ENCODE measurements at places on chromosomes 4 and X.

DNA sequence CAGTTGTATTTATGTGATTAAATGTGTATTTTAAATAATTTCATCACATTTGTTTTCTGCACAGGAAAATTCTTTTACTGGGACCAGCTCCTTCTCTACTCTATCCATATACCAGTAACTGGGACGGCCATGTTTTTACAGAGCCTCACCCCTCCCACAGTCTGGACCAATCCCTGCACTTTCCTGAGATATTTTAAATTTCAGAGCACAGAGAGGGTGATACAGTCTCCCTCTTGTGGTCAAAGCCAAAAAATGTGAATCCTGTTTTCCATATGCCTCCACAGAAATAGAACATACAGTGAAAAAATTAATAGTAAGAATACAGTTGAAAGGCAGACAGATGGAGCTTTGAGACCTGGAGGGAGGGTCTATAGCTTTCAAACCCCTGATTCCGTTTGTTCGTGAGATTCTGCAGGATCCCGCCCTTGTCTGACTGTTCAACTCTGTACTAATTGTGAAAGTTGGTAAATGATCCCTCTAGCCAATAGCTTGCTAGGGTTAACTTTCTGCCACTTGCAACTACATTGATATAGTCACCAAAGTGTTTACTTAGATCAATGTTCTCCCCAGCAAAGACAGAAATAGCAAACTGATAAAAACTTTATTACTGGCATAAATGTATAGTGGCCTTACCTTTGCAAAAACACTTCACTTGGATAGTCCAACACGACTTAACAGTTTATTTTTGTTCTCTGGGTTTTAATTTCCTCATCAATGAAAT lies 172.2 kb downstream of the PPARGC1A start:
- no peak for DNase-seq

DNA sequence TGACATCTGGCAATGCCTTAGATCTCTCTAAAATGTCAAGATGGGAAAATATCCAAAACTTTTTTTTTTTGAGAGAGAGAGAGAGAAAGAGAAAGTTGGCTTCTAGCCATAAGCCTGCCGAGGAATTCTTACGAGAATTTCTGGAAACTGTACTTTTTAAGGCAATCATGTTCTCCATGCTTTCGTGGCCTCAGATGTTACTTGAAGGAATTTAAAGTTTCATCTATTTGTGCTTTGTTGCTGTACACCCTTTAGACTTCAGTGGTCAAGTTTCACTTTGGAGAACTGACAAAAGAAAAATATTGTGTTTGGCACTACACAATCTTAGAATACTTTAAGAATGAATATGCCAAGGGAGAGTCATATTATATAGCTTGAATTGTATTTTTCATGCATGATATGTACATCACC lies 53.9 kb downstream of the FAT4 start:
- no peak for DNase-seq

GRCh38 chr4:130485371-130485770 lies 1389.4 kb downstream of the C4orf33 start:
- DNase-seq, result no peak

GRCh38 chr4:38343608-38344007 lies 320.4 kb upstream of the KLF3 start:
- no peak for DNase-seq

GRCh38 chr4:26050212-26050643 lies 136.2 kb downstream of the SMIM20 start:
- DNase-seq, result no peak

GRCh38 chr4:148089624-148090023 lies 352.6 kb downstream of the NR3C2 start:
- no peak for DNase-seq

DNA sequence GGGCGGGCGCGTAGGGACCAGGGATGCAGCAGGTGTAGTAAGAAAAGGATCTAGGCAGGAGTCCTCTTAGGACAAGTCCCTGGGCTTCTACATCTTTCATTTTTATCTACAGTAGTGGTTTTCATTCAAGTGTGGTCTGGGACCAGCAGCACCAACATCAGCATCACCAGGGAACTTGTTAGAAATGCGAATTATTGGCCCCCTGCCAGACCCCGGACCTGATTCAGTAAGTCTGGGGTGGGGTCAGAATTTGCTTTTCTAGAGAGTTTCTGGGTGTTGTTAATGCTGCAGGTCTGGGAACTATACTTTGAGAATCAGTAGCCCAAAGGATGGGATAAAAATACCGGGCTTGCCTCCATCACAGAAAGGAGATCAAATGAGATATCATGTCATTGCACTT lies 1.3 kb upstream of the PCYT1B start:
- DNase-seq, result no peak

DNA sequence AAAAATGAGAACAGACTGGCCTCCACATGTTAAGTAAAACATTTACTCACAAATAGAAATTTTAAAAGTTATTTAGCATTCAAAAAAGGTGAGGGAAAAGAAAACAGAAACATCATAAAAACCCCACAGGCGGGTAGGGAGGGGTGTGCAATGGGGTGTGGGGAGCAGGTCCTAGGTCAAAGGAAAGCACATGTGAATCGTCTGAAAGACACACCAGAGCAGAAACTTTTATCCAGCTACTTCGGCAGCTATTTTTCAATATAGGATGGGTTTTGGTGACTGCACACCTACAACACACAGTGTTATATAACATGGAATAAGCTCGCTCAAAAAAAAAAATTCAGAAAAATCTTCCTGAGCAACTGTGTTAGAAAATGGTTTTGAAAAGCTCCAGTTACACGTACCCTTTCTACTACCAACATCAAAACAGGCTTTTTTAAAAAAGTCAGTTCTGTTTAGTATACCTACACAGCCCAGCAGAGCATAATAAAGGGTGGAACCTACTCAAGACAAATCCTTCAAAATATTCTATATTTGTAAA lies 1.6 kb downstream of the OTUD4 start:
- DNase-seq, result no peak

DNA sequence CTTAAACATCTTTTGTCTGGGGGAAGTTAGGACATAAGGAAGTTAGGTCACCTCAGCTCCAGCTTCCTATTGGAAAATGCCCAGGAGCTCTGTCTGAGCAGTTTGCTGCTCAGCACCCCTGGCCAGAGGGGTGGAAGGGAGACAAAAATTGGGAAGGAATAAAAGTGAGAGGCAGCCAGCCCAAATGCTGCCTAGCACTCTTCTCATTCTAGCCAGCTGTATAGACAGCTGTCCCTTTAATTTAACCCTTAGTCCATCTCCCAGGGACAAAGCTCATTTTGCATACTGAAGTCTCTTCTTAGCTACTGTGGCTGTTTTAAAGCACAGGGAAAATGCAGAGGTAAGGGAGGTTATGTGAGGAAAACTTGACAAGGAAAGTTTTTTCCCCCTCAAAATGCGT lies 89.5 kb upstream of the CITED1 start:
- DNase-seq, result no peak

- DNase-seq, result no peak
Measured at GRCh38 chr4:173934933-173935620, 348.4 kb downstream of the FBXO8 start.

GRCh38 chrX:40772290-40772689 lies 36.9 kb upstream of the MED14 start:
- DNase-seq, result no peak

DNA sequence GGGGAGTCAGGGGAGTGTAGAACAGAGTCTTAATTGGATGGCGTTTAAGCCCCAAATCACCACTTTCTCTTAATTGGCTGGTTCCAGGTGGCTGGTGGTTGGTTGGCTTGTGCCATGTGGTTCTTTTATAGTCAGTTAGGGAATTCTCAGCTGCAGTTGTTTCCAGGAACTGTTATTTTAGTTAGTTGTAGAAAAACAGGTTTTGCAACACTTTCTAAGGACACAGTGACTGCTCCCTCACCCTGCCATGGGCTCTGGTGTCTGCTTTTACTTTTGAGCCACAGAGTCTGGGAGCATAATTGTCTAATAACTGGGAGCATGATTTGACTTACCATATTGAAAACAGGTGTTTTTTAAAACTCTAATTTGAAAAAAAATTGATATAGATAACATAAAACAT lies 75.8 kb upstream of the PCDH18 start:
- no peak for DNase-seq

DNA sequence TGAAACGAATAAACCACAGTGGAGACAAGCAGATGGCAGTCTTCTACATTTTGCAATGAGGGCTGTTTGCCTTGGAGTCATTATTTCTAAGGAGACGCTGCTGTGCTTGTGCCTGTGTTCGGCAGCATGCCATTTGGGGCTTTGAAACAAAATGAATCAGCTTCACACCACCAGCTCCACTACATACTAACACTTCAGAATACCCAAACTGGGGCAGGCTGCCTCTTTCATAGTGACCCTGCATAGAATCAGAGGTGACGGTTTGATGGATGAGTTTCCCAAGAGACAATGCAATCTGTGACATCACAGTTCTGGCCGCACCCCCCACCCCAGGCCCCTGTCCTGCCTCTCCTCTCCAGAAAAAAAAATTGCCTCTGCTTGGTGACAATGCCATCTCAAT lies 57.1 kb upstream of the MID1 start:
- DNase-seq, result peak; percentile 34

DNA sequence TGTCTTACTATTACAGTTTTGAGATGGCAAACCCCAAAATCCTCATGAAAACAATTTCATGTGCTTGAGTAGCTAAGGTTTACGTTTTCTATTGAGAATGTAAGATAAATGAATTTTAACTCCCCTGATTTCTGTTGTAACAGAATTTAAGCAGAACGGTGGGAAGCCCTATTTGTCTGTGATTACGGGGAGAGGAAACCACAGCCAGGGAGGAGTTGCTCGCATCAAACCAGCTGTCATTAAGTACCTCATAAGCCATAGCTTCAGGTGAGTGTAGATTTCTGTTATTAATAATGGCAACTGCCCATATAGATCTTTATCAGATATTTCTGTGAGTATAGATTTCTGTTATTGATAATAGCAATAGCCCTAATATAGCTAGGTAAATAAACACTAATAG lies 44.2 kb upstream of the RHOH start:
- no peak for DNase-seq

GRCh38 chr4:186727977-186728519 lies 4.4 kb upstream of the FAT1 start:
- peak; percentile 36 for DNase-seq

DNA sequence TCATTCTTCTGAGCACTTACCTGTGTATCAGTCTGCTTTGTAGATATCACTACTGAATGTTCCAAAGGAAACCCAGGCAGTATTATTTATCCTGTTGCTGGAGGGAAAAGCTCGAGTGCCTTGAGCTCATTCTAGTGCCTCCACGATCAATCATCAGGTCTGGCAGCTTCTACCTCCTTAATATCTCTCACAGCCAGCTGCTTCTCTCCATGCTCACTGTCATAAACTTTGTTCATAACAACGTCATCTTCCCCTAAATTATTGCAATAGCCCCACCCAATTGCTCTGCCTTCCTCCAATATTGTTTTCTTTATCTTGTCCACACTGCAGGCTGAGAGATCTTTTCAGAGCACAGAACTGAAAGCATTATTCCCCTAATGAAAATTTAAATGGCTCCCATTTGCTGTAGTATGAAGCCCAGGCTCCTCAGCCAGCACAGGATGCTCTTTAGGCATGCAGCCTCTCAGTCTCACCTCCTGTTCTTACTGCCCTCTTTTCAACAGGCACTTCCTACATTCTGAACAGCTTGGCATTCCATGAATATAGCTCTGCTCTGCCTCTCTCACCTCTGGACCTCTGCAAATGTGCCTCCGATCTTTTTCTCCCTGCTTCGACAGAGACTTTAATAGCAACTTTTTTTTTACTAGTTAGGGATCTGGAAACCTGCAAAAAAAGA lies 504.2 kb upstream of the IGFBP7 start:
- no peak for DNase-seq

GRCh38 chr4:120304801-120305200 lies 238.2 kb upstream of the MAD2L1 start:
- DNase-seq, result no peak

GRCh38 chr4:70667740-70668535 lies 1.6 kb upstream of the JCHAIN start:
- DNase-seq, result no peak

DNA sequence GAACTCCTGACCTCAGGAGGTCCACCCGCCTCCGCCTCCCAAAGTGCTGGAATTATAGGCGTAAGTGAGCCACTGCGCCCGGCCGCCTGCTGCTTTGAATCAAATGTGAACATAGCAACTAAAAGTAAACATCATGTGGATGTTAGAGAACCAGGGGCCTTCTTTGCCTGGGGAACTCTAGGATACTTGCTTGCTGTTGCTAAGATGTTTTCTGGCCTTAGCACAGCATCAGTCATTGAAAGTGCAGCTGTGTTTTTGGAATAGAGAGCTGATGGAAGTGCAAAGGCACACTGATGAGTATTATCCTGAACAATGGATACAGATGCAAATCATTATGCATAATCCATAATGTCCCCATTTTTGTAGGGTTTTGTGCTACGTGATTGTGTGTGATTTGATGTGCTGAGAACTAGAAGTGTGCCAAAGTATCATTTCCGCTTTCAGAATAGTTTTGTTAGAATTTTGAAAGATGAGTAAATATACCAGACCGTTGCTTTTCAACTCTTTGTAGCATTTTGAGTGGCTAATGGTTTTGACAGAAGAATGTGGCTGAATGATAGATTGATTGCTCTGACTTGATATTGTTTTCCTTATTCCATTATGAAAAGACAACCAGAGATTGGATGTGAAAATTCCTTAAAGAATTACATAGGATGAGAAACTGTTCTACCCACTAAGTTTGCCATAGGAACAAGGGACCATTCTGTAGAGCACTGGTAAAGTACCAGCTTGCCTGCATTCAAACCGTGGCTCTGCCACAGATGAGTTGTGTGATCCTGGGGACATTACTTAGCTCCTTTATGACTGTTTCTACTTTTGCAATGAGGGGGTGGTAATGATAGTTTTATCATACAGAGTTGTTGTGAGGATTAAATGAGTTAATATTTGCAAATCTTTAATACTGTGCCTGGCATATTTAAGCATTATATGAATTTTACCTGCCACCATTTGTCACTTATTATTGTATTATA lies 74.7 kb downstream of the REPS2 start:
- DNase-seq, result no peak

GRCh38 chrX:38086451-38087215 lies 80.3 kb downstream of the SYTL5 start:
- DNase-seq, result no peak

- DNase-seq, result no peak
Measured at GRCh38 chr4:124708517-124709300, 3.8 kb downstream of the ANKRD50 start.

DNA sequence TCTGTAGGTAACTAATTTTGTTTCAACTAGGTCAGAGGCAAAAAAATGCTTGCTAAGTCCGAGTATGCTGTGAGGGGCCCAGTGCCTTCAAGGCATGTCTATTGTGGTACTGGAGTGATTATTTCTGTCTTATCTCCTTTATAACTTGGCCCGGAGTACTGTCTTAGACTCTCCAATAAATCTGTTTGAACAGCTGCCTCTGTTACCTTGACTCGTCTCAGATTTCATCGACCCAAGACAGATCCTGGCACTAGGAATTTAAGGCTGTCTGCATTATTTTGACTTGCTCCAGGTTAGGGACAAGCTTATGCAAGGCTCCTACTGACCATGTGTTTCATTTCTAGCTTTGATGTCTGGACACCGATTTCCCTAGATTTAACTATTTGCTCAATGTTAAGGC lies 41.1 kb upstream of the NKAP start:
- no peak for DNase-seq

DNA sequence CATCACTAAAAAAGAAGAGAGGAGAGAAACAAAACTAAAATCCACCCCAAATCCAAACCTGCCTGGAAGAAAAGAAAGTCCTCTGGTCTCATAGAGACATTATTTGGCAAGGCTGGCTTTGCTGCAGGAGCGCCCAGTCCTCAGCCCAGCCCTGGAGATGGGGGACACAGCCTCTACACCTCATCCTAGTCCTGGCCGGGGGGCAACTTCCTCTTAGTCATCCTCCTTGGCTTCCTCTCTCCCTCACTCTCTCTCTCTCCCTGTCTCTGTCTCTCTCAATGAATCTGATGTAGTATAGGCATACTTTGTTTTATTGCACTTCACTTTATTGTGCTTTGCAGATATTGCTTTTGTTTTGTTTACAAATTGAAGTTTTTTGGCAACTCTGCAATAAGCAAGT lies 55.8 kb upstream of the MAGEB10 start:
- no peak for DNase-seq

All from retina (tissue), 1 donor.